ENCODE measurements at places on chromosomes 3 and 15.

- DNase-seq: no peak
These were observed 75.4 kb downstream of the UMPS start for GRCh38 chr3:124805671-124806070.

- DNase-seq: no peak
These were observed 165.6 kb downstream of the XXYLT1 start for GRCh38 chr3:195105389-195105788.

DNA sequence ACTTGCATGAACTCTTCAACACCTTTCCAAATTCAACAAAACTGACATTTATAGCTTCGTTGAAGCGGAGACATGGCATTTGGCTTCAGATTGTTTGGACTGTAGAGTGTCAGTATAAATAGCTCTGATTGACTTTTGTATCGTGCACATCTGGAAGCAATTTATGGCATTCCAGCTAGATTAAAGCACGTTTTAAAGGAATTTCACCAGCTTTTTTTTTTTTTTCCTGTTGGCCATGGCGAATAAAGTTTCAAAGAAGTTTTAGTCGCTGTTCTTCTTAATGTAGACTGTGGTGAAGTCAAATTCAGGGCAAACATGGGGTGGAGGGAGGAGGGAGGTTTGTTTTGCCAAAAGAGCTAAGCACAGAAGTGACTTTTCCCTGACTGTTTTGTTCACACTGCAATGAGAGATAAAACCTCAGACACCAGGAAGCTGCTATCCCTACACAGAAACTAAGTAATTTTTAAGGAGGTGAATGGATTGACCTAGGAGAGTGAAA lies 391.0 kb upstream of the RARB start:
- DNase-seq: no peak

DNA sequence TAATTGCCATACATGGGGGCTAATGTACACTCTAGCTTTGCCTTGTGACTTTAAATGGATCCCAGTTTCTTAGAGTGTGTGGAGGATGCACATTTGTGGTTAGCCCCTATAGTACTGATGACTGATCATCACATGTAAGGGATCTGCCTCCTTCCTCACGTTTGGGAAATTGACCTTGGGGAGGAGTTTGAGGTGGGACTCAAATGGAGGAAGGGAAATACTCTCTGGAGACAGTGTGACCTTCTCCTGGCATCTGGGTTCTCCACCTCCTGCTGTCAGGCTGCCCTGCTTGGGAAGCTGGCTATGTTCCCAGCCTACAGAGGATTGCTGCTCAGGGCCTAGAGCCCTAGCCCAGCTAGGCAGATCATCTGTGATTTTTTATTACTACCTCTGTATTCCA lies 48.7 kb downstream of the PPM1L start:
- DNase-seq: no peak

DNA sequence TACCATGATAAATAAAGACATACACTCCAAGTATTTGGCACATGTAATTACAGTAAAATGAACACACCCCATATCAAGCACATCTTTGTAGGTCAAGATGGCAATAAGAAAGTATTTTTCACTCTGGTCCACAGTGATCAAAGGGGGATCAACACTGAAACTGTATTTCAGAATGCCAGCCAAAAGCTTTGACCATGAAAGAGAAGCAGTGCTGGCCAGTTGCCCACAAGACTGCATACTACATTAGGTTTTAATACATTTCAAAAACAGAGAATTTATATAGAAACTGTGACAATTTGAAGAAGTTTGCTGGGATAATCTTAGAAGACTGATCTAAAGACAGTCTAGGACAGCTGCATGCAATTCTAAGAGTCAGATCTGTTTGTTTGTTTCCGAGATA lies 1035.3 kb downstream of the FHIT start:
- no peak for DNase-seq

- DNase-seq: no peak
These were observed 273.4 kb upstream of the NSMCE3 start for GRCh38 chr15:29542994-29543393.

DNA sequence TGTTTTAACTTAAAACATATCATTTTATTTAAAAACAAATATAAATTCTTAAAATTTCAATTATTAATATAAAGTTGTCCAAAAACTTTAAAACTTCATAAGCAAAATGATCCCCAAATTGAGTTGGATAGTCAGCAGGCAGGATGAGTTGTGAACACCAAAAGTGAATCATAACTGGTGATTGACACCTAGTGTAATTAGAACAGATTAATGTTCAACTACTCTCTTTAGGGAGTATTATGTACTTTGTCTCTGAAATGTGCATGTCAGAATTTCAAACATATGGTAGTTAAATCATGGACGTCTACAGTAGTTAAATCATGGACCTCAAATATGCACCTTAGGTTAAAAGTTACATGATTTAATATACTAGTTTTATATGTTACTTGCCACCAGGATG lies 2.9 kb upstream of the SI start:
- DNase-seq: no peak

DNA sequence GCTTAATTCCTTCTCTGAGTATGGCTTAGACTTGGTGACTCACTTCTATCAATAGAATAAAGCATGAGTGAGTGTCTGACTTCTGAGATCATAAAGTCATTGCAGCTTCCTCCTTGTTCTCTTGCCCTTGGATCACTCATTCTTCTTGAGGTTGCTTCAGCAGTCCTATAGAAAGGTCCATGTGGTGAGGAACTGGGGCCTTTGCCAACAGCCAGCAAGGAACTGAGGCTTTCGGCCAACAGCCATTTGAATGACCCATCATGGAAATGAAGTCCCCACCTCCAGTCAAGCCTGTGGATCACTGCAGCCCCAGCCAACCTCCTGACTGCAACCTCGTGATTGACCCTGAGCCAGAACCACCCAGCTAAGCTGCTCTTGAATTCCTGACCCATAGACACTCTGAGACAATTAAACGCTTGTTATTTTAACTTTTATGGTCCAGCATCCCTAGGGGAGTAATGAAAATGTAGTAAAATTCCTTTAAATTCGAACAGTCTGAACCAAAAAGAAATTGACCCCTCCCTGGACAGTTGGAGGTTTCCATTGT lies 84.5 kb downstream of the WDR76 start:
- DNase-seq: no peak

DNA sequence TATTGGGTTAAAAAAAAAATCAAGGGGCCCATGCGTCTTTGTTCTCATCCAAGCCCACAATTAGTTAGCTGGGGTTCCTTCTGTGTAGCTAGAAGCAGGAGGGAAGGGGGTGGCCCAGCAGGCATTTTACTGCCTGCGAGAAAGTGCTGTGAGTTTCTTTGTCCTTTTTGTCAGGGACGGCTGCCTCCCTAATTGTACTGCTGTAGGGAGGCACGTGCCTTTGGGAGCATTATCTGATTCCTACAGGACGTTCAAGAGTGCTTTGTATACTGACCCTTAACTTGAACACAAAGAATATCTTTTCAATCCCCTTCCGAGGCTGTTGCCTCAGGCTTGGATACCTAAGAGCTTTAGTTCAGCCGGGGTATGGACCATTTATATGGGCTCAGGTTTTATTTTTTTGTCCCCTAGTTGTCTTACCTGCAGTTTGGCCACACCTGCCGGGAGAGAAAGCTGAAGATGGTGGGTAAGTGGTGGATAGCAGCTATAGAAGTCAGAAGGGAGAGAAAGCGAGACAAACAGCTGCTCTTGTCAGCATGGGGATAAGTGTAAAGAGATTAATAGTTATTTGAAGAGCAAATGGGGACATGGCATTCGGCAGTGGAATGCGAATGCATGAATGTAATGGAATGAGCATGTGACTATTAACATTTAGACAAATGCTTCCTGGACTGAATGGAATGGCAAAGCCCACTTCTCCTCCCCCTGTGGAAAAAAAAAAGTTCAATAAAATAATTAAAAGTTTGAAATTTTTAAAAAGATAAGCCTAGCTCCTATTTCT lies 175.2 kb downstream of the TP63 start:
- DNase-seq: no peak

DNA sequence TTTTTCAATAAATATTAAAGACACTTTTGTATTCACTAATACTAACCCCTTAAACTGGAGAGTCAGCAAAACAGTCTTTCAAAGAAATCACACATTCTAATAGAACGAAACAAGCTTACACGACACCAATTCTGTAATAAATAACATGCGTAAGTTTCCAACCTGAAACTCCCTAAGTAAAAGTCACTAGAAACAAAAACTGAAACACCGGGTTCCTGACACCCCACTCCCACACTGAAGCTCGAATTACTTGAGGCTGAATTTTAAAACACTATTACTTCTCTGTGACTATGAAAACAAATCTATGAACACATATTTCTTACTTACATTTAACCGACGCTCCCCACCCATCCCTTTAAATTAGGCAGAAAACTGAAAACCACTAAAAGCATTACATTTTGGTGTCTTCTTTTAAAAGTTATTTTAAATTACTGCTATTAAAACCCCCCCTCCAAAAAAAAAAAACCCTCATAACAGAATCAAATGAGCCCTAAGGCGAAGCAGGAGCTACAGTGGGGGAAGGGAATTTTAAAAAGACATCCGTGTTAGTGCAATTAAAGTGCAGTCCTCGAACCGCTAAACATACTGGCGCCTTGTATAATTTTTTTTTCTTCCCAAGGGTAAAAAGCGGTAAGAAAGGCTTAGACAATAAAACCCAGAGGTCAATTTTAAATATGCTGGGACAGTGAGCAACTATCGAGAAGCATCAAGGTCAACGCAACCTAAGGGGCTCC lies 878 bp downstream of the SPPL2A start:
- DNase-seq: no peak

GRCh38 chr3:141306922-141307321 lies 61.4 kb upstream of the ZBTB38 start:
- no peak for DNase-seq

DNA sequence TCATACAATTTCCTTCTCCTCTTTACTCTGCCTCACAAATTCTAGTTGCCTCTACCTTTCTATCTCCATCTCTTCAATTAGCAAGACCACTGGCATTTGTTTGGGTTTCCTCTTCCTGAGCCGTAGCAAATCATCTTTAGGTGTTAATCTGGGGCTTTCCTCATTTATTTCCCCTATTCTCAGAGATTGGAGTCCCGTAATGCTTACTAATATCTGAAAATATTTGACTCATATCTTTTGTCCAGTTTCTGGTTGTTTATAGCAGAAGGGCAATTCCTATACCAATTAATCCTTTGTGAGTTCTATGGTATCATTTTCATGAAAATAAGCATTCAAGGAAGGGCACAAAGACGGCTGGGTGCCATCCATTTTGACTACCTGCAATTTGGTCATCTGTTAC lies 103.7 kb downstream of the NR2E3 start:
- DNase-seq: no peak

DNA sequence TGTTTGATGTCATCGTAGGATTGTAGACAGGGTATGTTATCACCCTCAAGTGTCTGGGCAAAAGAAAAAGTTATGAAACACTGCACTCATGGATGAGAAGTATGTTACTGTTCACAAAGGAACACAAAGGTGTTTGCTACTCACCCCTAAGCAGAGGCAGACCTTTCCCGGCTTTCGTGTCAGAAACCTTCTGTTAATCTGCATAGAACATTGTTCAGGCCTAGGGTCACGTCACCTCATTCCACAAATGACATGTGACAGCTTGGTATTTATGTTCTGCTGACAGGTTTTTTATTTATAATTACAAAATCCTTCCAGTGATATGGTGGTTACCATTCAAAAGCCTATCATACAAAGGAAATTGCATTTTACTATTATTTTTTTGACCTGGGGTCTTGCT lies 16.5 kb downstream of the THUMPD3 start:
- no peak for DNase-seq

DNA sequence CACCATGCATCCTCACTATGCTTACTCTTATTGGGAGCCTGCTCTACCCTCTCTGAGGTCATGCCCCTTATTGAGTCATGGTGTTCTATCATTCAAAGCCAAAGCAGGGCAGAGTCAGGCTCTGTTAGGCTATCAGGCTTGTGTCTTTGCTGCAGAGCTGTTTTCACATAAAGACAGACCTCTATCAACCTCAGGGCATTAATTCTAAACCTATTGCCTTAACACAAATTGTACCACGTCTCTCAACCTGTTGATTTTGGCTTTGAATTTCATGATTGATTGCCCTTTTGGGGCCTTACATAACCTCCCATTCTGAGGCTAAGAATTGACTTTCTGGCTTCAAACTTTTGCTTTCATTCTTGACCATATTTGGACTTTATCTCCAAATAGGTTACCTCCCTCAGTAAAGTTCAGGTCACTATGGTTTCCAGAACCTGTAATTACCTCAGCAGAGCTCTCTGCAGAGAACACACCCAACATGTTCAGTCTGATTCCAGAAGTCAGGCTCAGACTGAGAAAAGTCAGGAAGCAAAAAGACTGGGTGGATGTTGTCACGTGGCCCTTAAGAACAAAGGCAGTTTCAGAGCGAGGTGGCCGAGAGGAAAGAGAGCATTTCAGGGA lies 221.4 kb upstream of the NANOGP8 start:
- DNase-seq: no peak

DNA sequence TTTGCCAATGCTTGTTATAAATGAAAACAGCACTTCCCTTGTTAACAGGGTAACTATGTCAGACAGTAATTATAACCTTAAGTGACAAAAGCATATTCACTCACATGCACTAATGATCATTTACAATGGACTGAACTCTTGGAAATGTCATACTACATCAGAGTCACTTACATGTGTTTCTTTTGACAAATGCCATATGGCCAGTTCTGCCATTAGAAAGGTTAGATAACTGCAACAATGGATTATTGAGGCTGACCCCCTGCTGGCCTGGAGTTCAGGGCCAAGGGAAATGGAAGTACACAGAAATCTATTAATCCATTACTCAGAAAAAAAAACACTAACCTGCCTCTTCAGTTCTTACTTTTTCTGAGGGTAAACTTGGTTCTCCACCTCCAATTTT lies 313.4 kb downstream of the CNTN3 start:
- DNase-seq: no peak

GRCh38 chr3:79187426-79187825 lies 580.4 kb downstream of the ROBO1 start:
- no peak for DNase-seq

All from activated CD8-positive, alpha-beta memory T cell treated with anti-CD3 and anti-CD28 coated beads, Interleukin-2, amount 50 U/mL, for 48 hours (primary cell).